Anterior cingulate cortex (tissue), 58 donors: ENCODE measurements at places on chromosomes 1 and 21.

GRCh38 chr1:200483491-200484143 lies 73.8 kb upstream of the ZNF281 start:
- DNase-seq = no peak

DNA sequence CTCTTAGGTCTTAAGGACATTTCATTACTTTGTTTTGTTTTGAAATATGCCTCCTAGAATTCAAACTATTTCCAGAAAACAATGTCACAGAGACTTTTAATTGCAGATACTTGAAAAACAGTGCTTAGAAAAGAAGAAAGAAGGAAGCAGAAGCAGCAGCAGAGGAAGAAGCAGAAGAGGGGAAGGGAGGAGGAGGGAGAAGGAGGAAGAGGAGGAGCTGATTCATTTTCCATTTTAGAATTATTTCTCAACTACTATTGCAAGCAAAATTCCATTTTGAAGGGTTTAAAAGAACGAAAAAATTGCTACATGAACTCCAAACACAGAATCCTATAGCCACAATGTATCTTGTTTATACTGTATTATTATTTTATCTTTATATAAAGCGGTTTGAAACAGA lies 13.9 kb downstream of the RC3H1 start:
- no peak for DNase-seq

DNA sequence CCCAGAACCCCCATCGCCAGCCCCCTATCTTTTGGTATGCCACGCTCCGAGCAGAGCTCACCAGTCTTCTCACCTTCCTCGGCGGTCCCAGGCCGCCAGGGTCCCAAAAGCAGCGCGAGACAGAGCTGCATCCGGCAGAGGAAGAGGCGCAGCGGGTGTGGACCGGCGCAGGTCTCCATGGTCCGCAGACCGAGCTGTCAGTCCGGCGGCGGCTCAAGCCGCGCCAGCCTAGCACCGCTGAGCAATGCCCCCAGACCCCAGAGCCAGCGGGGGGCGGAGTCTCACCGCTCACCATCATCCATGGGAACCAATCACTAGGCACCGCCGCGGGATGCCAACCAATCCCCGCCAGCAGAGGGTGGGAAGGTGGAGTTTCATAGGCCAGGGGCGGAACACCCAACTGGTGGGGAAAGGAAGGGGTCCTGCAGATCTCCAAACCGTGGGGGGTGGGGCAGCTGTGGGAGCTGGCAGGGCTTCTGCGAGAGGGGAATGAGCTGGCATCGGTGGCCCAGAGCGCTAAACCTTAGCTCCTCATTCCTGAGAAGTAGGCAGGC lies at the start of gene EPHA10:
EPHA10 (minus strand) TSS at position 233 of the 554 bp plus-strand sequence; CDS start at position 179, 54 bp downstream.
- peak; percentile 52 for DNase-seq

DNA sequence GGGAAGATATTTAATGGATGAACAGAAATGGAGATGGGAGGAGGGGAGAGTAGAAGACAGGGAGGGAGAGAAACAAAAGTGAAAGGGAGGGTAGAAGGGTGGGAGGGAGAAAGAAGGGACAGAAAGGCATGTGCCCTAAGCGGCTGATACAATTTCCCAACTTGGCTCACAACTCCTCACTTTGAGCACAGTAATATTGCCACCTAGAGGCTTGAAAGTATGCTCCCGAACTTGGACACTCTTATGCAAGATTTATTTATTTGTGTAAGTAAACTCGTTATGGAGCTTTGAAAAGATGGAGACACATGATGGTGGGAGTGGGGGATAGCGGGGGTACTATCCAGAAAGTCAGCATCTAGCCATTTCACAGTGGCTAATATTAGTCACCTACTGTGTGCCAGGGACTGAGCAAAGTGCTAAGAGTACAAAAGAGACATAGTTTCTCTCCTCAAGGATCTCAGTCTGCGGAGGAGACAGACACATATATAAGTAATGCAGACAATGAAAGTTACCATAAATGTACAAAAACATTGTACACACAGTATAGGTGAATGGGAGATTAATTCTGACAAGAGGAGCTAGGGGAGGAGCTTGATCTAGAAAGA lies 189.7 kb downstream of the SEC16B start:
- peak; percentile 12 for DNase-seq

DNA sequence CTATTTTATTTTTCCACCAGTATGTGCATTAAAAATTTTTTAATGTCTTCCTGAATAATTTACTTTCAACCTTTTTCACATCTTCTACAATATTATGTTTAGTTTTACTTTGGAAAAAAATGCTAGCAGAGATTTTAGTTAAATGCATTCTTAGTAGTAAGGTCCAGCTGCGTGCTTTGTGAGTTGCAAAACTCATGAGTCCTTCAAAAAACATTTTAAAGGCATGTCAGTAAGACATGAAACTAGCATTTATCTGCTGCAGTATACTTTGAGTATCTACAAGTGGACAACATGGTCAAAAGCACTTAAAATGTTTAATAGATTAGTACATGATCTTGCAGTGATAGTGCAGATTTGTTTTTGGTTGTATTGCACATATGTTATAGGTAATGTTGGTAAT lies 139.0 kb downstream of the HS2ST1 start:
- no peak for DNase-seq

GRCh38 chr1:43990271-43991199 lies 864 bp upstream of the CCDC24 start:
- no peak for DNase-seq

DNA sequence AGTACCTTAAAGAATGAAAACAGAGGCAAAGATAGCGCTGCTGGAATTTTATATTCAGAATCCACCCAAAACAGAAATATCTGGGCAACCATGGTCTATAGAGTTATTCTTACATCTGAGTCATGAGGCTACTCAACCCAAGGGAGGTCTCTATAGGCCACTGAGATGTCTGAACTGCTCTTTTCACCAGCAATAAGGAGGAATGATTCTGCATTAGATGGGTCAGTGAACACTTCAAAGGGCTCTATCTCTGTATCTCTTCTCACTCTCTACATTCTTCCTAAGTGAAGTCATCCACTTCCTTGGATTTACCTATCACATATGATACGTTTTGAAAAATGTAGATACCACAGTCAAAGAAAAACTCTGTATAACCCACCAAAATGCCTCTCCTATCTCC lies 90.2 kb upstream of the NGF start:
- DNase-seq = no peak

DNA sequence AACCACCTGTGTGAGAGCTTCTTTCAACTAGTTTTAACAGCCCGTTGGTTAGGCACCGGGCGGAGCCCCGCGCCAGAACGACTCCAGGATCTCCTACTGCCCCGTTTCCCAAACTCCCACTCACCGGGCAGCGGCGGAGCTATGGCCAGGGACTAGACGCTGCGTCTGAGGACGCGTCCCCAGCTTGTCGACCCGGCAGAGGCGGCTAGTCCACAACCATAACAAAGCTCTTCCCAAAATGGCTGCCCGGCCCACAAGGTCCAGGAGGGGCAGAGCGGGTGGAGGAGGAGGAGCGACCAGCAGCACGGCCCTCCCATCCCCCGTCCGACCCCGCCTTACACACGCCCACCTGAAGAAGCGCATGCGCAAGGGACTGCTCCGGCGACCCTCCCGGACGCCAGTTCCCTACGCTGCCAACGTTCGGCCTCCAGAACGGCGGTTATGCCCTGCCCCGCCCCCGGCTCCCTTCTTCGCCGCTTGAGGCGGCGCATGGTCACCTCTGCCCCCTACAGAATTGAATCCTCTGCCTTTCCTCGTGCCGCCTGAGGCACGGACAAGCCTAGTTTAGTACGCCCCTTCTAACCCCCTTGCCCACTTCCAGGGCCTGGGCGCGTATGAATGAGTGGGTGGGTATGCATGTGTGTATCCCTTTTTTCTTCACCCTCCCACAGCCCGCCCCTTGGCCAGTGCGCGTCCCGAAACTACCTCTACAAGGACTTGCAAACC lies at the start of gene GPBP1L1:
GPBP1L1 (minus strand) TSS at position 246 of the 726 bp plus-strand sequence. CDS start 27,446 bp downstream, outside the sequence.
- peak; percentile 93 for DNase-seq

DNA sequence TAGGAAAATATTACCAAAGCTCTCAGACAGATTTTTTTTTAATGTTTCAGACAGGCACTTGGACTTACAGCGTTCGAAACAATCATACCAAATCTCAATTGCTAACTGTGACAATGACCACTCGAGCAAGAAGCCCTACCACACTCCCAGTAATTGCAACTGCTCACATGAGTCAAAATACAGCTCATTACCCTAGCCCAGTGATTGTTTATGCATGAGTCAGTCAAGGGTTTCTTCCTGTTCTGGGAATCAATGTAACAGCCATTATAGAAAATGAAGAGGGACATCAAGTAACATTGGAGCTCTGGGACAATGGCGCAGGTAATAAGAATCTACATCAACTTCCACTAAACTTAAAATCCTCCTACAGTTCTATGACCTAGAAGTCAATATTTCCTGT lies 56.1 kb upstream of the SH3GLB1 start:
- DNase-seq = no peak

- DNase-seq = no peak
Observed at GRCh38 chr1:101165954-101166353, 70.9 kb upstream of the S1PR1 start.

DNA sequence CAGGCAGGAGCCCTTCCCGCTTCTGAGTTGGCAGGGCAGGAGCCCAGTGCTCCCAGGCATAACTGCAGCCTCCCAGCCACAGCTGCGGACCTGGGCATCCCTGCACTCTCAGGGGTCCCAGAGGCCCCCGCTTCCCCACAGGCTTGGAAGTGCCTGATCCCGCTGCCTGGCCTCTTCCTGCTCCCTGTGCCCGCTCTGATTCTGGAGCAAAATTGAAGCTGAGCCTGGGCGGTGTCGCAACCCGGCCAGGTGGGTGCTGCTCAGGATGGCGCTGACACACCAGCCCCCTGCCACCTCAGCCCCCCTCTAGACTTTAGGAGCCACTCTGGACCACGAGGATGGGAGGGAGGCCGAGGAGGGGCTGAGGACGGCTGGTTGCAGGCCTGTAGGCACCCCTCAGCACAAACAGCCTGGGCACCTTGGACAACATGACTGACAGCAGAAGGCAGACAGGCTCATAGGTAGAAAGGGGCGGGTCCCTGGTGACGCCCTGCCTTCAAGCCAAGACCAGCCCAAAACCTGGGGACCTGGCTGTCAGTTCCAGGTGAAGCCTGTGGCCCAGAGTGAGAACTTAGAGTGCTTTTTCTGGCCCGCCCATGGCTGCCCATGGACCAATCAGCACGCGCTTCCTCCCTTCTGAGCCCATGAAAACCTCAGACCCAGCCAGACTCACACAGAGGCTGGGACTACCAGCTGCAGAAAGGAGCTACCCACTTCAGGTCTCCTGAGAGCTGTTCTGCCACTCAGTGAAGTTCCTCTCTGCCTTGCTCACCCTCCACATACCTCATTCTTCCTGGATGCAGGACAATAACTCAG lies 7.2 kb downstream of the HLCS start:
- DNase-seq = no peak

DNA sequence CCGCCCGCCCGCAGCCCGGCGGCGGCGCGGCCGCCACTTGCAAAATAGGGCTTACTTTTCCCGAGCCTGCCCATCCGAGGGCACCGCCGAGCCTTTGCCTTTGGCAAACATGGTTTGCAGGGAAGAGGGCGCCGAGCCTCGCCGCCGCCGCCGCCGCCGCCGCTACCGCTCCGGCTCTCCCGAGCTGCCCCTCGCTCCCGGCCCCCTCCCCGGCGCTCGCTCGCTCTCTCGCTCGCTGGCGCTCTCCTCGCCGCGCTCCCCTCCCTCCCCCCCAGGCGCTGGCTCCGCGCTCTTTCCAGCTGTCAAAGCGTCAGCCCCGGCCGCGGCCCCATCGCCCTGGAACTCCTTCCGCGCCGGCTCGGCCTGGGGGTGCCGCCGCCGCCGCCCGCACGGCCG lies 298 bp downstream of the SSBP3 start:
- DNase-seq = no peak

GRCh38 chr1:205670150-205670446 lies 10.2 kb downstream of the SLC45A3 start:
- DNase-seq = no peak

DNA sequence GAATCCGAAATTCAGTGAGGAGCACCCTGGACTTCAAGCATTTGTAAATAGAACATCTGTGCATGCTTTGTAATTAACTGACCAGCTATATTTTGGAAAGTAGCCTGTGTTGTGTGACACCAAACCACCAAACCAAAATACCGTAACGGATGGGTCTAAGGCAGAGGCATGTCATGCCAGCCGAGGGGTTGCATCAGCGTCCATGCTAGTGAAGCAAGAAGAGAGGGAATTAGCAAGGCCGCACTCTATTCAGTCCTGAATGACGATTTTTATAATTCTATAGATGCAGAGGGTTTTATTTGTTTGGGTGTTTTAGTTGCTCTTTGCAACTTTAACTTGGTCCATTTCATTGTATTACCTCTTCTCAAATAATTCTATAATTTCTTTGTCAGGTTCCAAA lies 116.8 kb upstream of the SMYD2 start:
- no peak for DNase-seq

DNA sequence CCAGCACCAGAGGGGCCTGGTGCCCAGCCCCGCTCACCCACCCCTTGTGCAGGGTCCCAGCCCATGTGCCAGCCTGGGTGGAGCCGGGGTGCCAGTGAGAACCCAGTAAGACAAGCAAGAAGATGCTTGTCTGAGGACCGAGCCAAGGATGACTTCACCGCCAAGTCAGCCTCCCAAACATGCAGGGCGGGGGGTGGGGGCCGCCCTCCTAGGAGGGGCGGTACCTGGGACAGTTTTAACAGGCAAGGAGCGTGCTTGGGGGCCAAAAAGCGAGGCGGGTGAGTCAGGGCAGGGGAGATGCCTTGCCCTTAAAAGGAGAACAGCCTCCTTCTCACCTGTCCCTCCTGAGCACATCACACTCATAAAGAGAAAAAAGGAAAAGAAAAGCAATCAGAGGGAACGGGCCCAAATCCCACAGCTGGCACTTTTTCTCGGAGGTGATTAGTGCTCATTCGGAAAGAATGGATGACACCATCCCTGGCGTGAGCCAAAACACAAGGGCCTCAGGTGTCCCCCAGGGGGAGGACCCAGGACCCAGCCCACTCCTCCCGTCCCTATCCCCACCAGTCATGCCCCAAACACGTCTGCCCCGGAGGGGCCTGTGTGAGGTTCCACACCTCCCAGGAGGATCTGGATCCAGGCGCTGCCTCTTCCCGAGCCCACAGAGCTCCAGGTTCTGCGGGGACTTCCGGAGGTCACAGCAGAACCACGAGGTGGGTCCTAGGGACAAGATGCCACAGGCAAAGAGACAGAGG lies 77.6 kb upstream of the IFFO2 start:
- DNase-seq = no peak

DNA sequence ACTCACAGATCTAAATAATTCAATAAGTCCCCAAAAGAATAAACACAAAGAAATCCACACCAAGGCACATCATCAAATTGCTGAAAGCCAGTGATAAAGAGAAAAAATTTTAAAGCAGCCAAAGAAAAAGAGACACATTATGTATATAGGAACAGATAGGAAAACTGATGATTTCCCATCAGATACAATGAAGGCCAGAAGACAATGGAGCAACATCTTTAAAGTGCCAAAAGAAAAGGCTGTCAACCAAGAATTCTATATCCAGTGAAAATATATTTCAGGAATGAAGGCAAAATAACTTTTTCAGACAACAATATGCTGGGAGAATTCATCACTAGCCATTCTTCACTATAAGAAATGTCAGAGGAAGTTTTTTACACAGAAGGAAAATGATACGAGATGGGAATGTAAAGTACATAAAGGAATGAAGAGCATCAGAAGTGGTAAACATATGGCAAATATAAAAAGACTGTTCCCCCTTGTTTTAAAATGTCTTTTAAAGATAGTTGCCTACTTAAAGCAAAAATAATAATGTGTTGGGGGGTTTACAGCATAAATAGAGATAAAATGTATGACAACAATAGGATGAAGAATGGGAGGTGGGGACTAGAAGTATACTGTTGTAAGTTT lies 9.4 kb upstream of the MYOG start:
- DNase-seq = no peak

GRCh38 chr1:177959811-177960515 lies 9.9 kb downstream of the SEC16B start:
- DNase-seq = no peak

- no peak for DNase-seq
Observed at GRCh38 chr1:31689854-31690253, 14.0 kb downstream of the COL16A1 start.

GRCh38 chr1:1331068-1331965 lies at the start of gene TAS1R3:
Gene TAS1R3, plus strand, starts transcription at chr1:1331280. Its CDS starts 66 bp downstream, at chr1:1331346.
- no peak for DNase-seq
